ENCODE measurements at places on chromosomes 2 and 18.

- no peak for DNase-seq
These were observed 50.8 kb upstream of the LAMA1 start for GRCh38 chr18:7168408-7168807.

GRCh38 chr18:28961669-28962228, 784.8 kb upstream of the CDH2 start:
- DNase-seq = peak; percentile 4

- DNase-seq = no peak
These were observed 102.4 kb downstream of the MBP start for GRCh38 chr18:77030201-77030600.

GRCh38 chr18:27996801-27997272, 180.1 kb downstream of the CDH2 start:
- DNase-seq = no peak

DNA sequence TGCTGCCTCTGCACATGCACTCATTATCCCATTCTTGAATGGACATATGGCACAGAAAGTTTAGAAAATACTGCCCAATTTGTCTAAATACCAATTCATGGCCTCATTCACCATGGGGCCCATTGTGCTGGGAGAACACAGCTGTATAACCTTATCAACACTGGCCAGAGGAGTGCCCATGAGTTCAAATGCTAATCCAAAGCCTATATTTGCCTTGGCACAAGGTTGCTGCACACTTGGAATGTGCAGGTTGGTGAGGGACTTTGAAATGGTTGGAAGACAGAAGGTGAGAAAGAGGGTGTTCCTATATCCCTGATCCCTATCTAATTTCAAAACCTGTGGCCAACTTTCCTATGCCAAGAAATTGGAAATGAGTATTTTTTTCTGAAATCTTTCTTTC, 693.9 kb upstream of the ID2 start:
- DNase-seq = no peak

DNA sequence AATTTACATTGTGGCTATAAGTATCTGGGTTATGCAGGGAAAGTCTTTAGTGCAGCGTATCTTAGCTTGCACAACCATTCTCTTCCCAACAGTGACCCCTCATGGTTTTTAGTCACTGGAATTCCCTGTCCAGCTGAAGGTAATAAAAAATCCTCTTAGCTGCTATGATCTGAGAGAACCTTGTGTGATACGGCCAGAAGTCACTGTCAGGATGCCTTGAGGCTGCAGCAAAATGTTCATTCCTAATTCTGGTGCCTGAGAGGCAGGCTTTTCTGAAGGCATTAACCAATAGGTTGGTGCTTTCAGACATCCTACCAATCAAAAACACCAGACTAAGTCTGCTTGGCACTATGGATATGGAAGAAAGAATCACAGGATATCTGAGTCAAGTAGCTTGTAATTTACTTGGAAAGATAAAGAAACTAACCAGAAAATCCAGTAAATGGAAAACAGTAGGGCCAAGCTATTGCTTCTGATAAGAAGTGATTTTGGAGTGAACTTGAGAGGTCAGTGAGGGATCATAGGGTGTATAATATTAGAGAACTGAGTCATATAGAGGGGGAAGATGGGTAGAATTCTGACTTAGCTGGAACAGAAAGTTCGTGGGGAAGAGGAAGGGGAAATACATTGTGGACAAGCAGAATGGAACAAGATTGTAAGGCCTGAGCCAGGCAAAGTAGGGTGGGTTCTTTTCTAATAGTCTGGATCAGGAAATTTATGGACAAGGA, 89.0 kb upstream of the SLC14A2 start:
- DNase-seq = no peak

DNA sequence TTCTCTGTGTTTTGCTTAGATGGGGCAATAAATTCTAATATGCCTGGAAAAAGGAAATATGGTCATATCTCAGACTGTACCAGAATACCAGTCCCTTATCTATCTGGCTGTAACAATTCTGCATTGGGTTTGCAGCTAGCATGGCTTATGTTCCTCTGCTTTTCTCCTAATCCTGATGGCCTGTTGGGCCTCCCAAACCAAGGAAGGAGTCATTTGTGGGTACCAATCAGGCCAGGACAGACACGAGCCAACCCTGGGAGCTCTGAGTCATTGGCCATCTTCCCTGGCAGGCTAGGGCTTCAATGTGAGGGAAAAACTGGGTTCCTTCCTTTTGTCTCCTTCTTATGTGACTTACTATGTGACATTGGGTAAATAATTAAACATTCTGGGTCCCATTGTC, 12.0 kb downstream of the SMARCAL1 start:
- DNase-seq = no peak

DNA sequence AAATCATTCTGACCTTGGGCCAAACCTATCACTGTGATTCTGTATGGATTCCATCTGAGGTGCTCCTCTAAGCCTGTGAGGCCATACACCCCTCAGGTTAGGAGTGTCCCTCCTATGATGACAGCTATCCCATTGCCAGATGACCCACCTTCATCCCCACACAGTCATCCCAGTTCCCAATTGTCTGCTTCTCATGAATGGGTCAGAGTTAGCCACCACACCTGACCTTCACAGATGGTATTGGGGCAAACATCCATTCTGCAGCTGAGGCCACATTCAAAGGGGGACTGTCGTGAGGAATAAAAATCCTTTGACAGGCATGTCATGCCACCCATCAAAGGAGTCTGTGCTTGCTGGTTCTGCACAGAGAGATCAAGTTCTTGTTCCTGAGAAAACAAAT, 155.2 kb downstream of the AGPS start:
- DNase-seq = no peak

- DNase-seq = no peak
These were observed 45.5 kb downstream of the ARHGEF4 start for GRCh38 chr2:130882111-130882690.
